DND-41 (cell line): ENCODE measurements at places on chromosomes 6 and 20.

- DNase-seq: no peak
- no peak overlapping the region for H3K4me3 ChIP-seq
- no peaks in the 10 kb centered on the region for H3K4me1 ChIP-seq
- H3K27me3 ChIP-seq: no peaks in the 10 kb centered on the region
- H3K36me3 ChIP-seq: no peaks in the 10 kb centered on the region
These were observed 148.0 kb downstream of the EPM2A start for GRCh38 chr6:145587334-145587733.

GRCh38 chr6:25956226-25956625, 6.4 kb upstream of the TRIM38 start:
- H3K36me3 ChIP-seq: no peaks in the 10 kb centered on the region
- no peak for DNase-seq

DNA sequence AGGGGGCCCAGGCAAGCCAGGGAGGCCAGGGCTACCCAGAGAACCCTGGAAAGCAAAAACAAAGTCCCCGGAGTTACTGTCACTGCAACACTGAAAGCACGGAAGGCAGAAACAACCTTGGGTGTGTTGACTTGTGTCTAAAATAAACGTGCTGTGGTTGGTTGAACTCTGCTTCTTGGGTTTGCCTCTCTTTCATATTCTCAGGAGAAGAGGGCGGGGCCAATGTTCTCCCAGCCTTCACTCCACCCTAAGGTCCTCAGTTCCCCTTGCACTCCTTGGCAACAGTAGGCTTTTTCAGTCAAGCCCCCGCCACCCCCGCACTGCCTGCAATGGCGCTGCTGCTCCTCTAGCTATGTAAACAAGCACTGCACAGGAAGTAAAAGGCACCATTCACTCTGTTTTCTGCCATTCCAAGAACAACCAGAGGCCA, 60.9 kb downstream of the COL9A1 start:
- no peaks in the 10 kb centered on the region for H3K4me1 ChIP-seq
- no peak overlapping the region for H3K4me3 ChIP-seq
- H3K36me3 ChIP-seq: no peaks in the 10 kb centered on the region
- no peak overlapping the region for H3K27ac ChIP-seq

- no peak overlapping the region for H3K4me3 ChIP-seq
- no peaks in the 10 kb centered on the region for H3K27me3 ChIP-seq
- H3K27ac ChIP-seq: no peak overlapping the region
- H3K36me3 ChIP-seq: no peaks in the 10 kb centered on the region
These were observed 55.0 kb downstream of the NOX3 start for GRCh38 chr6:155400654-155400965.
